ENCODE measurements at places on chromosomes 3 and 15.
A peak's percentile ranks its signal among the peaks of the same experiment; 100 is the strongest.

GRCh38 chr15:64883100-64883581 lies 28.6 kb upstream of the ANKDD1A start:
- DNase-seq = no peak

GRCh38 chr3:73624821-73625665 lies at the start of gene PDZRN3:
PDZRN3 (minus strand) TSS chr3:73624941.
- DNase-seq = peak; percentile 42

GRCh38 chr3:162353414-162353813 lies 856.8 kb downstream of the OTOL1 start:
- no peak for DNase-seq

GRCh38 chr3:58645726-58646125 lies 20.8 kb downstream of the FAM3D start:
- DNase-seq = no peak

DNA sequence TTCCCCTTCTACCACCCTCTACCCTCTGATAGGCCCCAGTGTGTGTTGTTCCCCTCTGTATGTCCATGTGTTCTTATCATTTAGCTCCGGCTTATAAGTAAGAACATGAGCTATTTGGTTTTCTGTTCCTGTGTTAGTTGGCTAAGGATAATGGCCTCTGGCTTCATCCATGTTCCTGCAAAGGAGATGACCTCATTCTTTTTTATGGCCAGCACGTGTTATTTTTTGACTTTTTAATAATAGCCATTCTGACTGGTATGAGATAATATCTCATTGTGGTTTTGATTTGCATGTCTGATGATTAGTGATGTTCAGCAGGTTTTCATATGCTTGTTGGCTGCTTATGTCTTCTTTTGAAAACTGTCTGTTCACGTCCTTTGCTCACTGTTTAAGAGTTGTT lies 63.1 kb upstream of the NPHP3 start:
- DNase-seq = no peak

GRCh38 chr15:74317820-74318375 lies 49.5 kb downstream of the CYP11A1 start:
- DNase-seq = peak; percentile 62

- no peak for DNase-seq
These were observed 162.5 kb downstream of the CADPS start for GRCh38 chr3:62712746-62713145.

- no peak for DNase-seq
These were observed 161.0 kb upstream of the HES1 start for GRCh38 chr3:193974671-193975535.

DNA sequence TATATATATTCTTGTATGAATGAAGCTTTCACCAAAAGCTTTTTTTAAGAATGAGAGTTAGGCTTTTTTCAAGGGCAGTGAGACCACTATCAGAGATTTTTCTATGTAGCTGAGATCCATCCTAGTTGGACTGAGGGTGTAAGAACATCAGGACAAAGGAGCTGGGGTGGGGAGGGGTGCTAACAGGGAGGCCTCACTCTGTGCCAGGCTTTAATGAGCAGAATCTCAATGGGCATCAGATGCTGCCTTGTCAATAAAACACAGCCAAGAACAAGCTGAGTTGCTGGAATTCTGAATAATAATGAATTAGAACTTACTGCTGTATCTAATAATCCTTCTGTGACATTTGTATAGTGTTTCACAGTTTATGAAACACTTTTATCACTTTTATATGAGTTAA lies 41.4 kb upstream of the USP3 start:
- DNase-seq = no peak

GRCh38 chr15:91473894-91474545 lies 374.0 kb downstream of the SV2B start:
- no peak for DNase-seq

DNA sequence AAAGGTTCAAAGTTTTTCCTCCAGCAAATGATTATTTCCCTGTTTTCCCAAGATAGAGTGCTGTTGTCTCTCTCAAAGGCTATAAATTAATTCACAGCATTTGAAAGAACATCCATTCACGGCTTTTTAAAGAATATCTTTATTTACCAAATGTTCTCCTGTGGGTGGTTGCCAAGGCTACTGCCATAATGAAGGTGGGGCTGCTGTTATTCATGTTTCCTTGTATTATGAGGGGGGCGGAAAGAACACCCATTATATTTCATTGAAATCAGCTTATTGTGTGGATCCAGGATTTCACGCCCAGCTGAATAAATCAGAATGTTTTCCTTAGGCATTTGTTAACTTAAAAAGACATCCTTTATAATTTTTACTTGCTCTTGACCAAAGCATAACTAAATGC lies 10.1 kb downstream of the SRP14 start:
- no peak for DNase-seq

GRCh38 chr3:55873523-55874254 lies 386.6 kb upstream of the WNT5A start:
- no peak for DNase-seq

- DNase-seq = no peak
These were observed 27.3 kb downstream of the ALDH1L1 start for GRCh38 chr3:126152901-126153694.

- no peak for DNase-seq
These were observed 437.9 kb downstream of the CHL1 start for GRCh38 chr3:634511-634910.

DNA sequence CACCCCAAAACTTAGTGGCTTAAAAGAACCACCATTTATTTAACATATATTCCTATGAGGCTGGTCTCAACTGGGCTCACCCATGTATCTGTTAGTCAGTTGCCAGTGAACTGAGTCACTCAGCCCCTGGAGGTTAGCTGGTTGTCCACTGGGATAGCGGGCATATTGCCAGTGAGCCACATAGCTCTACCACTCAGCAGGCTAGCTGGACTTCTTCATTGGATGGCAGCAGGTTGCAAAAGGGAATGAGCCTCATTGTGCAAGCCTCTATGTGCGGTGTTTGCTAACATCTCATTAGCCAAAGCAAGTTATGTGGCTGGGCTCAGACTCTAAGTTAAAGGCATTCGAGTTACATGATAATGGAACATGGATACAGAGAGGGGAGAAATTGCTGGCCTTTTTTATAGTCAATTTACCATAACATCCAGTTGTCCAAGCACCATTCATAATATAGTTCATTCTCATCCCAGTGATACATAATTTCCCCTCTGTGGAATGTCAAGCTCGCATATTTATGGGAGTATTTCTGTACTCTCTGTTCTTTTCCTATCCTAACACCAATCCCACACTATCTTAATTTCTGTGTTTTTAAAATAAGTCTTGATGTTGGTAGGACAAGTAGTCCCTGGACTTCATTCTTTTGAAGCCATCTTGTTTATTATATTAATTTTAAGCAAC lies 8.7 kb downstream of the BTD start:
- DNase-seq = no peak

DNA sequence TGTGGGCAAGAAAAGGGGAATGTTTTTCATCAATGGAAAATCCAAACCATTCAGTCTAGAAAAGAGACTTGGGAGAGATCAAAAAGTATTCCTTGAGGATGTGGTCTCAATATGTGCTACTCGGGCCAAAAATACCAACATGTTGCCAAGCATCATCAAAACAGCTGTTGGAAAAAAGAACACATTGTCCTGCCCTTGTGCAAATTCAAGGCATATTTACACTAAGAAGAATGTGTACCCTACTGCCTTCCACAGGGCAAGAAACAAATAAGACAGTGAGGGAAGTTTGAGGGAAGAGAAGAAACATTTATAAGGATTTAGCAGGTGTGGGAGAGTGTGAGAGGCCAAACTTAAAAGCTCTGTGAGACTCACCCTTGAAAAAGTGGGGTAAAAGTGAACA lies 252.1 kb downstream of the NTRK3 start:
- DNase-seq = no peak

DNA sequence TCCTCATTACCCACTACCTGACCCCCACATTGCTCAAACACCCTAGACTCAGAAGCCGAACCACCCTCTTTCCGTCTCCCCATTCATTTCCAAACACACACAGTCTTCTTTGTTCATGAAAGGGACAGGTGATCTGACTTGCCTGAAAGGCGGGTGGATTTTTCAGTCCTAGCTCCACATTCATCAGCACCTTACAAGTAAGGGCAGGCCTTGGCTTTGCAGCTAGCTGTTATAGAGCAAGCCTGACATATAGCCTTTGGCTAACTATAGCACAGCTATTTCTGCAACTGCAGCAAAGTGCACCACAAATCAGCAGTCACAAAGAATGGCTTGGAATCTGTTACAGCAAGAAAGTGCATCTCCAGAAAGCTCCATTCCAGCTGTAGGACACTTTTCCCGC lies 139.8 kb downstream of the XXYLT1 start:
- DNase-seq = no peak

GRCh38 chr3:46866032-46866595 lies 2.9 kb upstream of the MYL3 start:
- DNase-seq = no peak

DNA sequence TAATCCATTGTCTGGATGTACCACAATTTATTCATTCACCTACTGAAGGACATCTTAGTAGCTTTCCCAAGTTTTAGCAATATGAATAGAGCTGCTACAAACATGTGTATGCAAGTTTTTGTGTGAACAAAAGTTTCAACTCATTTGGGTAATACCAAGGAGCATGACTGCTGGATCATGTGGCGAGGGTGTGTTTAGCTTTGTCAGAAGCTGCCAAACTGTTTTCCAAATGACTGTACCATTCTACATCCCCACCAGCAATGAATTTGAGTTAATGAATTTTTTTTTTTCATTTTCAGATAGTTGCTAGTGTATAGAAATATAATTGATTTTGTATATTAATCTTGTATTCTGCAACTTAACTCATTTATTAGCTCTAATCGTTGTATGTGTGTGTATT lies 20.0 kb upstream of the ELP6 start:
- no peak for DNase-seq

DNA sequence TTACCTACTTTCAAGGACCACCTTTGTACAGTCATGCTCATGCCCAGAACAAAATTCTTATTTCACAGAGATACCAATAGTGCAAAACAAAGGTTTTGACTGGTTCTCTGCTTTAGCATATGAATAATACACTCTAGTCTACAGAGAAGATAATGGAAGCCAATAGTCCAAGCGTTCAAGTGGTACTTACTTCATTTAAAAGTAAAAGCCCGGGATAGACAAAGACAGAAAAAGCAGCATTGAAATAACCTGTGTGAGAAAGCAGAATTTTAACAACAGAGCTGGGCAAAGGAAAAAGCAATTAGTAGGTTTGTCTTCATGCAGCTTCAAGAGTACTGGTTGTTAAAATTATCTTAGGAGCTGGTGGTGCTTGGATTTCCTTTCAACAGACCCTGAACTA lies 848.3 kb downstream of the FHIT start:
- DNase-seq = no peak

GRCh38 chr3:52827441-52827840 lies 3.0 kb downstream of the ITIH4 start:
- DNase-seq = no peak

GRCh38 chr3:66642019-66642418 lies 141.2 kb upstream of the LRIG1 start:
- DNase-seq = no peak

GRCh38 chr3:141941093-141941492 lies 64.7 kb downstream of the ATP1B3 start:
- no peak for DNase-seq

DNA sequence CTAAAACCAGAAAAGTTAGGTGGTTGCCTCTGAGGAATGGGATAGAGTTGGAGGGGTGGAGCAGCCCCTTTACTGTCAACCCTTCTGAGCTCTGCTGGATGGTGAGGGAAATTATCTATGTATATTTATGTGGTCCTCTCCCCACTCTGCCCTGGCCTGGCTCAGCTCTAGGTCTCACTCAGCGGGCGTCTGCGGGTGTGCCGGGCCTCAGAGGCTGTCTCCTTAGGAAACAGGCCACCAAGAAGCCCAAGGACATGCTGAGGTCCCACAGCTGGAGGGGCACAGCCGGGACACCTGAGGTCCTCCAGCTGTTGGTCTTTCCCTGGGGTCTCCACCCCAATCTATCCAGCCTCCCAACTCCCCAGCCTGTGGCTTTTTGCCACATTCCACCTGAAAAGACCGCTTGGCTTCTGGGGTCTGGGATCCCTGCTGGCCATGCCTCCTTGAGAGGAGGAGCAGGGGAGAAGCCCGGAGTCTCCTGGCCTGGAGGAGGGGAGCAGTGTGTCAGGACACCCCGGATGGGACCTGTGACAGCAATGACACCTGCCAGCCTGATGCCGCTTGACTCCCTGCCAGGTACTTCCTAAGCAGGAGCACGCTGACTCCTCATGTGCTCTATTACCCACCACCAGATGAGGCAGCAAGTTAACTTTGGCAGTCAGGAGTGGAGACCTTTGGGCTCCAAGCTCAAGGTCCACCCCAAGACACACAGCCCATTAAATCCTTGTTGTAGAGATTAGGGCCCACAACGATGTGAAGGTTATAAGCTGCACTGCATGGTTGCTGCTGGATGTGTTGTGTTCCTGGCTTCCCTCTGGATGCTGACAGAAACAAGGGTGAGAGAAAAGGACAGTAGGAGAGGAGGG lies at the start of gene SLC28A1:
Gene SLC28A1, plus strand, starts transcription at position 747 of the 866 bp plus-strand sequence. CDS start 3,099 bp downstream, outside the sequence.
- DNase-seq = no peak

DNA sequence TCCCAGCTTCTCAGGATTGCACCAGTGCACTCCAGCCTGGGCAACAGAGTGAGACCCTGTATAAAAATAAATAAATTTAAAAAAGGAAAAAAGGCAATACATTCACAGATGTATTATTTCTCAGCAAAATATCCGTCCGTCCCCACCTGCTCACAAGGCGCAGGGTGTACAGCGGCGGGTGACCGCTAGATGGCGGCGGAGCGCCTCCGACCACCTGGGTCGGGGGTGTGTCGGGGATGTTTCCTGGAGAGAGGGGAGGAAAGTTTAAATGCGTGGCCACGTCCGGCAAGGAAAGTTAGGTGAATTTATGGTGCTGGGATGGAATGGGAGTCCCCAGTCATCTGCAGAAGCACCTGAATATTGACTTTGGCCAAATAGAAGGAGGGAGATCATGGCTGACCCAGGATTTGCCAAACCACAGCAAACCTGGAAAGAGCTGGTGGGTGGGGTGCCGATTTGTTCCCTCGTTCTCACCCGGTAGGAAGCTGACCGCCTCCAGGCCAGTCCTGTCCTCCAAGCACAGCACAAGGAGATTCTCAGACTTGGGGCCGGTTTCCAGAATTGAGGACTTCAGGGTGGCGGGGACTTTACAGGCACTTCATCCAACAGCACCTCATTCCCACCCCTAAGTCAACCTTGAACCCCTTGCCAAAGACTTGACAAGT lies 88.3 kb downstream of the TMEM266 start:
- DNase-seq = no peak

GRCh38 chr15:92091155-92091734 lies 237.7 kb downstream of the SLCO3A1 start:
- DNase-seq = no peak

DNA sequence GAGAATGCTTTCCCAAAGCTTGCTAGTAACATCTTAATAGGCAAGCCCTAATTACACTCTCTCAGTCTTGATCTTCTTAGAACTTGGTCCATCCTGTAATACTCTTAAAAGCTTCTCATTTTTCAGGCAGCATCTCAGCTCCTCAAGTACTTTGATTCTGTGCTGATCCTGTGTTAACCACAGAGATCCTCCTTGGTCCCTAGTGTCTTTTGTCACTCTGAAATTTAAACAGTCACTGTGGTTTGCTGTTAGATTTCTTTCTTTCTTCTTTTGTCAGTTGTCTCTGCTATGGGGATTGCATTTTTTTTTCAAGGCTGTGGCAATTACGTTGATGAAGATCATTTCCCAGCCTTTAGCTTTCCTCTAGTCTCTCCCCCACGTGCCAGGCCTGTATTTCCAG lies 26.0 kb upstream of the UBE3A start:
- DNase-seq = no peak

GRCh38 chr3:136637176-136637575 lies 115.0 kb downstream of the STAG1 start:
- DNase-seq = no peak

All from GOT3 (cell line).